Stimulated activated CD8-positive, alpha-beta memory T cell treated with anti-CD3 and anti-CD28 coated beads, Interleukin-12 subunit alpha, Interleukin-12 subunit beta, amount 100 ng/mL, for 4 hours (primary cell): ENCODE measurements at places on chromosomes 5 and 9.

- DNase-seq: no peak
Measured at GRCh38 chr9:131776473-131776872, 36.6 kb upstream of the RAPGEF1 start.

GRCh38 chr5:151123897-151124751 lies 33.5 kb downstream of the ANXA6 start:
- peak; percentile 59 for DNase-seq

DNA sequence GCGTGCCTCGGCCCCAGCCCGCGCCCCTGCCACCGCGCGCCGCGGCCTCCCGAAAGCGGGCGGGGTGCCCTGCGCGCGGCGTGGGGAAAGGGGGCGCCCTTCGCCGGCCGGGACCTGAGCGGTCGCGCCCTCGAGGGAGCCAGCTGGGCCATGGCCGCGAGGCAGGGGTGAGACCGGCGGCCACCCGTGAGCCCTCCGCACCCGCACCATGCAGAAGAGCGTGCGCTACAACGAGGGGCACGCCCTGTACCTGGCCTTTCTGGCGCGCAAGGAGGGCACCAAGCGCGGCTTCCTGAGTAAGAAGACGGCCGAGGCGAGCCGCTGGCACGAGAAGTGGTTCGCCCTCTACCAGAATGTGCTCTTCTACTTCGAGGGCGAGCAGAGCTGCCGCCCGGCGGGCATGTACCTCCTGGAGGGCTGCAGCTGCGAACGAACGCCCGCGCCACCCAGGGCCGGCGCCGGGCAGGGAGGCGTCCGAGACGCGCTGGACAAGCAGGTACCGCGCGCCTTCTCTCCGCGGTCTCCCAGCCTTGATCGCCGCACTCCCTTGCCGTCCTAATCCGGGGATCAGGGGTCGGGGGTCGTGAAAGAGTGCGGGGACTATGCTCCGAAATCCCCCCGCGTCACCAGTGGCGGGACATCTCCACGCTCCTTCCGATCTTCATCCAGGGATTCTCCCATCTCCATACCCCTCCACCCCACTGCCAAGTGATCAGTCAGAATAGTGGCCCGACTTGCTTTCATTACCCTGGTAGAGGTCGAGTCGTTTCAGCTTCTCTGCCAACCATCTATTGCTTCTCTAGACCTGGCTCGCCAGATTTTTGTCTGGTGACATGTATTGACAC lies 590 bp downstream of the RASGRF2 start:
- peak; percentile 37 for DNase-seq

DNA sequence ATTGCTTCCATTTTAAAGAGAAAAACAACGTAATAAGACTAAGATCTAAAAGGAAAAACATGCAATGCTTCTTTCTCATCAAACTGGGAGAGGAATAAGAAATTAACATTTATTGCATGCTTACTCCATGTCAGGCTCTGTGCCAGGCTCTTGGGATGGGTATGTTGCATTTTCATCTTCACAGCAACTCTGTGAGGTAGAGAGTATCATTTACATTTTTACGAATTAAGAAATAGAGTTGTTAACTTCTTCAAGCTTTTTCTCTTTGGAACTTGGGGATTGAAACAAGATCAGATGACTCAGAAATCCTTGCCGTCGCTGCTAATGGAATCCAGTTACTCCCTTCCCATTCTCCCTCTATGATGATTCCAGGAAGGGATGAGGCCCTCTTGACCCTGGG lies 39.5 kb downstream of the PDE8B start:
- DNase-seq: no peak

DNA sequence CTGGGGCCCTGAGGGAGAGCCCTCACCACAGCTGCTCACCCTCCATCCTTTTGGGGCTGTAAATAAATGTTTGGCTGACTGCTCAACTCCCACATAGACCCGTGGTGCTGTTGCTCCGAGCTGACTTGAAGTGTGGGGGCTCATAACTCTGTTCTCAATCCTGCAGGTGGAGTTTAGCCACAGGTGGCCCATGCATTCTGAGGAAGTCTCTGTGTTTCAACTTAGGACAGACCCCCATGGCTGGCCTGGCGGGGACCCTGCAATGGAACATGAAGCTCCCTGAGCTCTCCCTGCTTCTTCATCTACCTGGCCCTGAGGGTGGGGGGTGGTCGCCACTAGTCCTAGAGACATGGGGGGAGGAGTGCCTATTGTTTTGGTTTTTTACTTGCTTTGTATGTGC lies 19.7 kb downstream of the NDUFS6 start:
- no peak for DNase-seq

GRCh38 chr9:2872250-2872930 lies 28.5 kb upstream of the PUM3 start:
- DNase-seq: no peak

DNA sequence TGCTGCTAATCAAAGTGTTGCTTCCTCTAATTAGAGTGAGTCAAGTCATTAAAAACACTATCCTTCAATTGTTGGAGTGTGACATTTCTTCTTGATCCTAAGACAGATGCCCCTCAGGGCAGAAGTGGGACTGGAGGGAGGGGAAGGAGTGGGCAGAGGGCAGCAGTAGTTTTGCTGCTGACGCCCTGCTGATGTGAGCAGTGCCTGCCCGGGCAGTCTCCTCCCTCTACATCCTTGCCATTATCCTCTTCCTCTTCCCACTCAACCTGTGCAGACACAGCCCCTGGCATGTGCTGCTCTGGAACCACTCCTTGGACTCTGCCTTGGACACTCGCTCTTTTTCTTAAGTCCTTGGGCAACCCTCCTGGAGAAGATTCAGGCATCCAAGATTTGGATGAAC lies 232.5 kb downstream of the HSPA4 start:
- no peak for DNase-seq

- no peak for DNase-seq
Measured at GRCh38 chr5:31758803-31759425, 120.0 kb downstream of the PDZD2 start.

DNA sequence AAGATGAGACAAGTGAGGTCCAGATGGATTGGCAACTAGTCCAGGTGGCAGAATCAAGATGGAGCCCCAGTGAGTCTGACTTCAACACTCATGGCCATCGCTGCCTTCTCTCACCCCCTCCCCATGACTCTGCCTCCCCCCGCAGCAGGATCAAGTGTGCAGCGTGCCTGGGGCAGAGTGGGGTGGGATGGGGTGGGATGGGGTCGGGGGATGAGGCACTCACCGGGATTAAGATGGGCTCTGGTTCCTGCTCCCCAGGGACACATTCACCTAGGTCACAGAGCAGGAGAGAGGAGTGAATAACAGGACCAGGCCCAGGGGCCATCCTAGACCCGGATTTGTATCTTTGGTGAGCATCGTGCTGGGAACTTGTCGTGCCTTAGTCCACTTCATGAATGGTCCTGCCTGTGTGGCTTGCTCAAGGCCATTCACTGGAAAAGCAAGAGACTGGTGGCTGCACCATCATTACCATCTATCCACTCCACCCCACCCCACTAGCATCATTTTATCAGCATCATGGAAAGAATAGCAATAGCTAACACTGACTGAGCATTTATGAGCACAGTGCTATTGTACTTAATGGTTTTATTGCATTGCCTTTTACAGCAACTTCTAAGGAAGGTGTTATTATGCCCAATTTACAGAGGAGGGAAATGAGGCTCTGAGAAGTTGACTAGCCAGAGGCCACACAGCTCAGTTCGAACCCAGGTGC lies 8.5 kb downstream of the AMBP start:
- DNase-seq: no peak
